HCT116 (cell line): ENCODE measurements at places on chromosomes 1 and 21. TPM values are rescaled to one million over a fixed set of nuclear protein-coding genes. Genes with fewer than 3 reads are reported as not detected.

- DNase-seq = no peak
Measured at GRCh38 chr1:119226321-119226720, 85.9 kb upstream of the WARS2 start.

GRCh38 chr1:17005365-17005740 is 6.4 kb downstream of the ATP13A2 start:
- no peak for DNase-seq

DNA sequence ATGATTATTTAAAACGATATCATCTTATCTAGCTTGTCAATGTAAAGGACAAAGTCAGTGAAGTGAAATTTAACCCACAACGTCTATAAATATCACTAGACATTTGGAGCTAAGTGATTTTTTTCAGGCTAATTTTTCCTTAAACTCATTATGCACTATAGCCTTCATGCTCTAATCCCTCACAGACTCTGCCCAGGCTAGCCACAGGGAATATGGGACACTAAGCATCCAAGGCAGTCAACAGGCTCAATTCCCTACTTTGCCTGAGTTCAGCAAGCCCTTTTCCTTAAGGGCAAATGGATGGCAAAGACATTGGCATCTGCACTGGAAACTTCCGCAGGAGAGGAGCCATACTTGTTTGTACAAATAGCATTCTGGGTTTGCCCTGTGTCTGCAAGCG is 577.0 kb downstream of the LMO4 start:
- DNase-seq = no peak

DNA sequence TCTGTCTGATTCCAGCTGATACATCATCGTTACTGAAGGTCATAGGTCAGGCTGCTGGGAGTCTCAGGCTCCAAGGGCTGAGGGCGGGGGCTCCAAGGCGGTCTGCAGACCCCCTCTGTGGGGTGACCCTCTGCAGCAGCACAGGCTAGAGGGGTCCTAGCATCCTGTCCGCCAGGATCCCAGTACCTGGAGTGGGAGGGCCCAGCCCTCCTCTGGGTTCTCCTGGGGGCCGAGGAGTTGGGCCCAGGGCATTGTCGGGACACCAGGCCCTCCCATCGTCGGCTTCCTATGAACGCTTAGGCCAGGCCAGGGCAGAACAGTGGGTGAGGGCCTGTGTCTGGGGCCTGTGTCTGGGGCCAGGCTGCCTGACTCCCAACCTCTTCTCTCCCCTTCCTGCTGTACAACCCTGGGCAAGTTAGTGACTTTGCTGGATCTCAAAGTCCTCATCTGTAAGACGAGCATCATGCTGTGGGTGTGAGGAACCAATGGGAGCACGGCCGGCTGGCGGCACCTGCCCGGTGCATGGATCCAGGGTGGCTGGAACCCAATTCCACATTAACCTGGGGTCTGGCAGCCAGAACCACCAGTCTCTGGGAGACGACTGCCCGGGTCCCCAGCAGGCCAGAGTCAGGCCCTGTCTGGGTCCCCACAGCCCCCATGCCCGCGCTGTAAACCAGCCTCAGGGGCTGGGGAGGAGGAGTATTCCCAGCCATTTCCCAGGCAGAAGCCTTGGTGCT is 56.2 kb upstream of the COL18A1 start:
- no peak for DNase-seq

GRCh38 chr1:235607284-235607683 is 42.3 kb downstream of the GNG4 start:
- DNase-seq = no peak

DNA sequence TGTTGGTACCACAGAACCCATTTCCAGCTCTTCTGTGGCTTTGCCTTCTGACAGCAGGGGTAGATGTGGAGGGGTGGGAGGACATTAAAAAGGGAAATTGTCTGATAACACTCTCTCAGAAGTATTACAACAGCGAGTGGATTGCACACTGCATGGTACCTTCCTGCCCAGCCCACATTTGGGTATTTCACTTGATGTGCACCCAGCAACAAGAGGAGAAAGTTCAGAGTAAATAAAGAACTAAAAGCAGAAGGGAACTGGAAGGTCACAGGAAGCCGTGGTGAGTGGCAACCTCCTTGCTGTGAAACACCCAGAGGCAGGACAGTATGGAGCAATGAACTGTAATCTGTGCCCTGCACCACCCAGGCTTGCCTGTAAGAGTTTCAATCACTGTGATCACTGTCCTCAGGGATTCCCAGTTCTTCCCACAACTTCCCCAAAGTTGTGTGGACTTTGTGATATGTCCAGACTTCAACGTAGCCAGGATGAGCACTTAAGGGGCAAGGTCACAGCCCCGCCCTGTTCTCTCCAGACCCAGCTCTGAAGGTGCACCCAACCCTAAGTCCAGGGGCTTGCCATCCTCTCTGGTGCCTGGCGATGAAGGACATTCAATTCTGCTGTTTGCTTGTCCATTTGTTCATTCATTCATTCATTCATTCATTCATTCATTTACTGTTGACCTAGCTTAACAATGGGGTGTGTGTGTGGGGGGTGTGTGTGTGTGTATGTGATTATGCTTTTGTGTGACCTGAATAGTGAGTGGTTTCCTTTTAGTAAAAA is 18.7 kb upstream of the F5 start:
- no peak for DNase-seq

The MAP1LC3C gene
- total RNA-seq = not detected

- DNase-seq = no peak
Measured at GRCh38 chr1:157101149-157101548, 1.5 kb upstream of the ETV3L start.

GRCh38 chr21:44353191-44353970 is at the start of gene TRPM2:
TRPM2 (plus strand) TSS chr21:44353621; CDS start chr21:44353701, 80 bp downstream.
- no peak for DNase-seq

DNA sequence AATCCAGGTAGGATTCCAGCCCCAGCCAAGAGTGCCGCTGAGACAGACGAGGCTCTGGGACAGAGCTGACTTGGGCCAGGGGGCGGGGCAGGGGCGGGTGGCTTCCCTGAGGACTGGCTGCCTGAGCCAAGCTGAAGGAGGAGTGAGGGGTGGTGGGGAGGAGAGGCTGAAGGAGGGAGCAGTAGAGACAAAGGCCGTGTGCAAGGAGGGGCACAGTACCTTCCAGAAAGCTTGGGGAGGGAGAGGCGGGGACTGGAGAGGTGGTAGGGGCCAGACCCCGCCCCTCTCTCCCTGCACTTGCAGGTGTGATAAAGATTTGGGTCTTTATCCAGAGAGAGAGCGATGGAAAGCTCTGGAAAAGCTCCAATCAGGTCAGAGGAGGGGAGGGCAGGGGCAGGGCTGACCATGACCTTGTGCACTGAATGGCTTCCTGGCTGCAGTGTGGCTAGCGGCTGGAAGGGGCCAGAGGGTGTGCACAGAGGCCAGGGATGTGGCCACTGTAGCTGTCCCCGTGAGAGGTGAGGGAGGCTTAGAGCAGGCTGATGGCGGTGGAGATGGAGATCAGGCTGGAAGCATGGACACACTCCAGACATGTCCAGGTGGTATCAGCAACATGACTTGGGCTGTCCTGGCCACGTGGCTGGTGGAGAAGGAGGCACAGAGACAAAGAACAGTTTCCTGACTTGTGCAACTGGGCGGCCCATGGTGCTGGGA is 6.7 kb upstream of the EPHA8 start:
- no peak for DNase-seq

- DNase-seq = no peak
Measured at GRCh38 chr21:25375675-25376074, 231.6 kb downstream of the MRPL39 start.

- no peak for DNase-seq
Measured at GRCh38 chr1:165536016-165536415, 7.8 kb upstream of the LRRC52 start.

The USH2A gene
- total RNA-seq = not detected

DNA sequence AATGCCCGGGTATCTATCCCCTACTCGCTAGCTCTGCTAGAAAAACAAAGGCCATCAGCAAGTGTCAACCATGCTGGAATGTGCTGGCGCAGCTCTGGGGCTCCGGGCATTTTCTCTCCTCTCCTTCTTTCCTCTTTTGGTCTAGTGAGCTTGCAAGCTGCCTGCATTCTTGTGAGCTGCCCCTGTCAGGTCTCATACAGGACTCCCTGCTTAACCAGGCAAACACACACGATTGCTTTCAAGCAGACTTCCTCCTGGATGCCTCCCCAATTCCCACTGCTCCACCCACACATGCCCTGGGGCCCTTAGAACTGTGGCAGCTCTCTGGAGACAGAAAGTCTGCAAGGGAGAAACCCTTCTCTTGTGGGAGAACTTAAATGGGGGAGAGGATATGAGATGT is 35.7 kb upstream of the SUCO start:
- no peak for DNase-seq

- DNase-seq = no peak
Measured at GRCh38 chr1:200073286-200073637, 45.8 kb downstream of the NR5A2 start.

DNA sequence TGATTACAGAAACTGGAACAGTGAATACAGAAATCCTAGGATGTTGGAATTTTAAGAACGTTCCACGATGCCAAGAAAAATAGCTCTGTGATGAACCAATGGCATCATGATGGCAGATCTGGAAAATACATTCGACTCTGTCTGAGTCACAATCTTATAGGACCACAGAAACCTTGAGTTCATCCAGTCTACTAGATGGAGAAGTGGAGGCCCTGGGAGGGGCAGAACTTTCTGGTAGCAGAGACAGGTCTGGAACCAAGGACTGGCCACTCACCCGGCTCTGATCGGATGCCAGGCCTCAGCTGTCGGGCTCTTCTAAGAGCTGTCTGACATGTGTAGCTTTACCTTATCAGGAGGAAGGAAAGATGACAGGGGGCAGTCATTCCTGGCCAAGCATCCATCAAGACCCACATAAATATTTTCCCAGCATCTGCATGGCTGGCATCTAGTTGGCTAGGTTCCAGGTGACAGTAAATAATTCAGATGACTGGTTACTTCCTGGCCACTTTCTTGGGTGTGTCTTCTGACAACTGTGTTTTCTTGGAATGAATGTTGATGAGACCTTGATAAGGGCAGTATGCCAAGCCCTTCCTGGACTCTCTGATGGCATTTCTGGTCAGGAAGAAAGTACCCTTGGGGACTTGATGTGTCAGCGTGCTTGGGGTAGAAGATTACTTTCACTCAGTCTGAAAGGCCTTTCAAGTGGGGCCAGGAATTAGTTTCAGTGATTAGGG is 72.6 kb upstream of the TRABD2B start:
- DNase-seq = no peak

DNA sequence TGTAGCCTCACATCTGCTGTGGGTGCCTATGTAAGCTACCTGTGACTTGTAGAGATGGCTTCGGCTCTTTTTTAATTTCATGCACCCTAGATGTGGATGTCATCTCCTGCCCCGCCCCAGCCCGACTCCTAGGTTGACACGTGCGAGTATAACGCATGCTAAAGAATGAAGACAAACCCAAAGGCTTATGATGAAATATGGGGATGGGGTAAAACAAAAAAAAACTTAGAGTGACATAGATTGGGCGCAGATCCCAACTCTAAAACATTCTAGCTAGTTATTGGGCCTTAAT is 613 bp upstream of the ERO1B start:
- no peak for DNase-seq

The FASLG gene
- total RNA-seq = not detected

DNA sequence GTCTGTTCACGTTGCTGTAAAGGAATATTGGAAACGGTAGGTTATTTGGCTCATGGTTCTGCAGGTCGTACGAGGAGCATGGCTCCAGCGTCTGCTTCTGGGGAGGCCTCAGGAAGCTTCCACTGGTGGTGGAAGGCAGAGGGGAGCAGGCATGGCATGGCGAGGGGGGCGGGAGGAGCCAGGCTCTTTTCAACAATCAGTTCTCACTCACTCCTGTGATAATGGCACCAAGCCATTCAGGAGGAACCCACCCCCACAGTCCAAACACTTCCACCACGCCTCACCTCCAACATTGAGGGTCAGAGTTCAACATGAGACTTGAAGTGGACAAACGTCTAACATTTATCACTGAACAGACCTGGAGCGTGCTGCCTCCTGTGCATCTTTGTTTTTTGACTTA is 141.2 kb downstream of the PGBD5 start:
- DNase-seq = no peak

The ARTN gene
- 36.4 TPM for total RNA-seq

- no peak for DNase-seq
Measured at GRCh38 chr1:116680752-116681151, 13.2 kb upstream of the IGSF3 start.
